Stimulated activated CD4-positive, alpha-beta T cell treated with anti-CD3 and anti-CD28 coated beads, Interleukin-1b, Interleukin-23, amount 100 ng/mL, for 48 hours (primary cell): ENCODE measurements at places on chromosomes 3 and 15.
A peak's percentile ranks its signal among the peaks of the same experiment; 100 is the strongest.

DNA sequence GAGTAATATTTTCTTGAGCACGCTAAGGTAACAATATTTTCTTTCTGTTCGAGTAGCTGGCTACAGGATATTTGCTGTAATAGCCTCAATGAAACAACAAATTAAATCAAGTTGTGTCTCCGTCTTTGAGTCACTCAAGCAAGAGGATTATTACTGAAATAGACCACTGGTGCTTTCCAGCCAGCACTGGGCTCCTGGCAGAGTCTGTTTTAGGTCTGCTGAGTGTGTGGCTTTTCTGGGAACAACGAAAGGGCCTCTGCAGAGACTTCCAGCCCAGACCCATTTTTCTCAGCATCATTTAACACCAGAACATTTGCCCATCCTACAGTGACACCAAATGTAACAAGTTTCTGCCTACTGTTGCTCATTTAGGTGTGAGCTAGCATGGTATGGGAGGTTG lies 652.9 kb downstream of the MAGI1 start:
- no peak for DNase-seq

DNA sequence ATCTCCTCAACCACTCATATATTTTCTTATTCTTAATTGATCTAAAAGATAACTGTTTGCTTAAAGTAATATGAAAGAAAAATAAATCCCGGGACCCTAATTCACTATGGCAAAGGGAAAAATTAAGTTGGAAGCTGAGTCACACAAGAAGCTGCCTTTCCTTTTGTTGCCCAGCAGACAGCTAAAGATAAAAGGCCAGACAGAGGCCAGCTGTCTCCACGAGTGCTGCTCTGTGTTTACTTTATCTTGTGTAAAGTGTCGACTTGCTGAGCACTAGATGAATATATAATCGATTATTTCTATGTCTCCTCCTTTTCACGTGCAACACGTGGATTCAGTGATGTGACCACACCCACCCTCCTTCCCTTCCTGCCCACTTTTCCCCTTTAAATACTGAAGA lies 52.8 kb upstream of the NSMCE3 start:
- no peak for DNase-seq

GRCh38 chr3:48561045-48561736 lies 2.4 kb downstream of the UCN2 start:
- no peak for DNase-seq

DNA sequence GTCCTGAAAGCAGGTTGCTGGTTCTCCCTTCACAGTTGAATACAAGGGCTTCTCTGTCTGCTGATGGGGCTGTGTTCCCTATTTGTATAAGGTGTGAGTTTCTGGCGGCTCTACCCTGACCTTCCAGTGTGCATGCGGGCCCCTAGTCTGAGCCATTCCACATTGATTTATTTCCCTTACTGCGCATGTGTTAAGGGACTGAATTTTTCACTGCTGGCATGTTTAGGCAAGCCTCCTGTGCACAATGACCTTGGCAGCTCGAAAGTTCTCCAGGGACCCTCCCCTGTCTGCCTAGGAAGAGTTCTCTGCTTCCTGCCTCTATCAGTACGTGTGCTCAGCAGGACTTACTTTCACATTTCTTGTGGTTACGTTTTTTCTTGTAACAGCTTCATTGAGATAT lies 11.4 kb downstream of the TRAK1 start:
- DNase-seq: no peak

DNA sequence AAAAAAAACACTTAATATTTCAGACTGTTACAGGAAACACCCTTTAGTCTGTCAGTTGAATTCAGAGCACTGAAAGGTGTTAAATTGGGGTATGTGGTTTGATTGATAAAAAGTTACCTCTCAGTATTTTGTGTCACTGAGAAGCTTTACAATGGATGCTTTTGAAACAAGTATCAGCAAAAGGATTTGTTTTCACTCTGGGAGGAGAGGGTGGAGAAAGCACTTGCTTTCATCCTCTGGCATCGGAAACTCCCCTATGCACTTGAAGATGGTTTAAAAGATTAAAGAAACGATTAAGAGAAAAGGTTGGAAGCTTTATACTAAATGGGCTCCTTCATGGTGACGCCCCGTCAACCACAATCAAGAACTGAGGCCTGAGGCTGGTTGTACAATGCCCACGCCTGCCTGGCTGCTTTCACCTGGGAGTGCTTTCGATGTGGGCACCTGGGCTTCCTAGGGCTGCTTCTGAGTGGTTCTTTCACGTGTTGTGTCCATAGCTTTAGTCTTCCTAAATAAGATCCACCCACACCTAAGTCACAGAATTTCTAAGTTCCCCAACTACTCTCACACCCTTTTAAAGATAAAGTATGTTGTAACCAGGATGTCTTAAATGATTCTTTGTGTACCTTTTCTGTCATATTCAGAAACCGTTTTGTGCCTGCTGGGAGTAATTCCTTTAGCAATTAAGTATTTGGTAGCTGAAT lies 17.9 kb downstream of the TMEM43 start:
- DNase-seq: peak; percentile 35

GRCh38 chr3:107430996-107431245 lies 53.7 kb downstream of the CCDC54 start:
- DNase-seq: peak; percentile 28

DNA sequence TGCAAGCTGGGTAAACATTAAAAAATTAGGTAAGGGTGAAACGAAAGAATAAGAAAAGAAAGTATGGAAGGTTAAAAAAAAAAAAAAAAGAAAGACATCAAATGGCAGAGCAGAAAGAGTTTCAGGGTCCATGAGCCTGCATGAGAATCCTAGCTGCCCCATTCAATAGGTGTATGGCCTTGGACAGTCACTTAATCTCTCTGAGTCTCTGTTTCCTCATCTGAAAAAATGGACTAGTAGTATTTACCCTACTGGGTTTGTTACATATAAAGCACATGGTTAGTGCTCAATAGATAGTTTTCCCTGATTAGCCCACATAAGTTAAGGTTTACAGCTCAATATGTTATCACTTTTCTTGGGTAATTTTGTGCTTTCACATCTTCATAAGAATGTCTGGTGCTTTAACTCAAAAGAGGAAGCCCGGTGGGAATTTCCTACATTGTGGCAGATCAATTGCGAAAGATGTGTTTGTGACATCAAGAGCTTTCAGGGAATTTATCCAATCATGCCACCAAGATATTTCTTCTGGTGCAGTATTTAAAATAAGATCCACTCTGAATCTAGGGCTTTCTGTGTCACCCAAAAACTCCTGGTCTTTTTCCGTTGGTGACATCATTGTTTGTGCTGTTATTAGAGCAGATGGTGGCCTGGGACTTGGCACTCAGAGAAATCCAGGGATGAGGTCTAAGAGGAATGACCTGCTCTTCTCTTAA lies 57.2 kb upstream of the UBE2E1 start:
- DNase-seq: no peak

GRCh38 chr3:48469046-48469915 lies 22.7 kb downstream of the ATRIP start:
- no peak for DNase-seq

- no peak for DNase-seq
Measured at GRCh38 chr15:27582726-27583410, 516.2 kb downstream of the OCA2 start.

DNA sequence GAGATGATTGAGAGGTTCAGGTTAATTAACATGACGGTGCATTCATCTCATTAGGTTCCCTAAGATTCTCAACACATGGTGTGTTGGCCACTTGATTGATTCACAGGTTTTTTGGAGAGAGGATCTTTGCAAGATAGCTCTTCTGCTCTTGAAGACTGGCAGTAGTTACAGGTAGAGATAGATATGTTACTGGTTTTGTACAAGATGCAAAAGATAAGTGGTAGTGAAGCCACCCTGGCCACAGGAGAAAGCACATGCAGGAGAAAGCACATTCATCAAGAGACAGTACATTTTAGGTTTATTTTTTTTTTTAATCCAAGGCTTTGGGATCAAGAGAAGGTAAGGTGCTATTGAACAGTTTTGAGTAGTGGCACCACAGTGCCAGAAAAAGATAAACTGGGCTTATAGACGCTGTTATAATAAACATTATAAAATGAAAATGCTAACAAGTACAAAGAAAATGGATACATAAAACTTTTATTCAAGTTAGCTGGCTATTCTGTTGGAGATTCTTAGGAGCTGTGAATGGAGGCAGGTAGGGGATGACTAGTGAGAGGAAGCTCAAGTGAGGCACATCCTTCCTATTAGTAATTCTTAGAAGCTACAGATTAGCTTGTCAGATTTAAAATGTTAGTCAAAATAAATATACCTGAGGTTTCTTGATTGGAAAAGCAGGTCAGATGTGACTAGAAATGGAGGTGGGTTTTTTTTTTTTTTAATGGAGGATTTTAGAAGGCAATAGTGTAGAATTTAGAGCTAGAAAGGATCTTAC lies 10.8 kb downstream of the SELENOT start:
- no peak for DNase-seq

DNA sequence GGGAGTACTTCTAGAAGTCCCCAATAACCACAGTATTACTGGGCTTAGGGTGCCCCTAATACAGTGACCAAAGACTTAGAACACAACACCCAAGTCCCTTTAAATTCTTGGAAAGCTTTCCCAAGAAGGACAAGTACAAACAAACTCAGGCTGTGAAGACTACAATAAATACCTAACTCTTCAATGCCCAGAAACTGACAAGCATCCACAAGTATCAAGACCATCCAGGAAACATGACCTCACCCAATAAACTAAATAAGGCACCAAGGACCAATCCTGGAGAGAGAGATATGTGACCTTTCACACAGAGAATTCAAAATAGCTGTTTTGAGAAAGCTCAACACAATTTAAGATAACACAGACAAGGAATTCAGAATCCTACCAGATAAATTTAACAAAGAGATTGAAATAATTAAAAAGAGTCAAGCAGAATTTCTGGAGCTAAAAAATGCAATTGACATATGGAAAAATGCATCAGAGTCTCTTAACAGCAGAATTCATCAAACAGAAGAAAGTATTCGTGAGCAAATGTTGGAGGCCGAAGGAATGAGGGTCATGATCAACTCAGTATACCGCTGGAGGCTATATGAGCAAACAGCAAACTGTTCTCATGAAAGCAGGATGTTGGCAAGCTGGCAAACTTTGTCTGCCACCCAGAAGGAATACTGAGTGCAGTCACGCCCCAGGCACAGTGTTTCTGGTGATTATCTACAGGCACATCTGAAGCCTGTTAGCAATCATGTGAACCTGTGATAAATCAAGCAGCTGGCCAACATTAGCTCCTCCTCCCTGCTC lies 87.0 kb upstream of the NECTIN3 start:
- no peak for DNase-seq

DNA sequence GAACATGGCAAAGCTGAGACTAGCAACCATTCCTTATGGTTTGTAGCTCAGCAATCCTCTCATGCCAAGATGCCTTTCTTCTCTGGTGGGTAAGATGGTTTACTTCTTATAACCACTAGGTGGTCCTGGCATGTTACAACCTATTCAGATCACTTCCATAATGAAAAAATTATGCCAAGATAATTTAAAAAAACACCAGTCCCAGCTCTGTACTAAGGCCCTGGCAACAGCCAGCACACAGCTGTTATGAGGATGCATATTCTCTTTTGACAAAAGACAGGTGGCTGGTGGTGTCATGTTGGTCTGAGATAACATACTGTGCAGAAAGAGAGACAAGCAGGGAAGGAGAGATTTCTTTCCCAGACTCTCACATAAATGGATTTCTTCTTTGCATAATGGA lies 65.7 kb upstream of the FRMD4B start:
- DNase-seq: no peak

DNA sequence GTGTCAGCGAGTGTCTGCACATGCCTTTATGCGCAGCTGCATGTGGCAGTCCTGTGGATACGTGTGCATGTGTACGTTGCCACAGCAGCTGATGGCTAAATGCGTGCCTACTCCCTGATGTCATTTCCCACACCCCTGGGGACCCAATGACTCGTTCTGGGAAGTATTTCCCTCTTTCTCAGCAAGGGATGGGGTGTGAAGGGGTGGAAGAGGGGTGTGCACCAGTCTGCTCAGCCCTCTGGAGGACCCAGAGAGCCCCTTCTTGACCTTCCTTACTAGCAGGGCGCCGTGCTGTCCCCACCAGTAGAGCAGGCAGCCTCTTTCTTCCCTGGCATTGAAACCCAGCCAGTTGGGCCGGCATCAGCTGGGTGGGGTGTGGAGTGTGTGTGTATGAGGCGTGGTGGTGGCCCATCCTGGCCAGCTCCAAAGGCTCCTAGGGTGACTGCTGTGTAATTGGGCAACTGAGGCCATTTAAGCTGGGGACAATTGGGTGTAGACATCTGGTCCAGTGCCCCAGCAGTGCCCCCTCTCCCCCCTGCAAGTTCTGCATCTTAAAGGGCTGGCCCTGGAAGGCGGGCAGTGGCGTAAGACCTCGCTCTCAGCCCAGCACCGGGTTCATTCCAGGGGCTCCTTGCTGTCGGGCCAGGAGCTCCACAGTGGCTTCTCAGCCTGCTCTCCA lies 19.2 kb downstream of the SNX33 start:
- DNase-seq: no peak

DNA sequence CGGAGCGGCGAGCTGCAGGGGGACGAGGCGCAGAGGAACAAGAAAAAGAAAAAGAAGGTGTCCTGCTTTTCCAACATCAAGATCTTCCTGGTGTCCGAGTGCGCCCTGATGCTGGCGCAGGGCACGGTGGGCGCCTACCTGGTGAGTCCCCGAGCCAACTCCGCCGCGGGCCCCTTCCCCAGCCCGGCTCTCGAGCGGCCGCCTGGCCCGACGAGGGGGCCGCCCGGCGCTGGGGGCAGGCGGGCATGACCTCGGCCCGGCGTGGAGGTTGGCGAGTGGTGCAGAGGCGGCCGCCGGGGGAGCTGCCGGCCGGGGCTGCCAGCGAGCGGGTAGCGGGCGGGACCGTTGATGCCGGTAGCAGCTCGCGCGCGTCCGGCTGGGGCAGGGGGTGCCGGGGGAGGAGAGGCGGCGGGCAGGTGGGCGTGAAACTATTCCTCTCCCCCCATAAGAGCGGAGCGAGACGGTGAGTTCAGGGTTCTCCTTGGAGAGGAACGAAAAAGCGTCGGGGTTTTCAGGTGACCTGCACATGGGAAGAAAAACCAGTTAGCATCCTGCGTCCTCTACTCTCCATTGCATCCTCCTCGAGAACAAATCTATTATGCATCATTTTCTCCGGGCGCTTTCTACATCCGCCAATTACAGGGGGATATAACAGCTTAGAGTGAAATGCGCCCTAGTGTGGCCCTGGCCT lies 585 bp downstream of the SLCO3A1 start:
- DNase-seq: peak; percentile 25

DNA sequence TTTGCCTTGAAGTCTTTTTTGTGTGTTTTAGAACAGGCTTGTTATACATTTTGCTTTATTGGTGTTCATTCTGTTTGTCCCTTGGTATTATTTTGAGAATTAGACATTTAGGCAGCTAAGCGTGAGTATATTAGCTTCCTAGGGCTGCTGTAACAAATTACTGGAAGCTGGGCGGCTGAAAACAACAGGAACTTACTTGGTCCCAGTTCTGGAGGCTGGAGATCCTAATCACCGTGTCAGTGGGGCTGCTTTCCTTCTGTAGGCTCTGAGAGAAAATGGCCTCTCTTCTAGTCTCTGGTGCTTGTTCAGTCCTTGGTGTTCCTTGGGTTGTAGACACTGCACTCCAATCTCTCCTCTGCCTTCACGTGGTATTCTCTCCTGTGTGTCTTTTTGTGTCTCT lies 142.3 kb downstream of the KLHL25 start:
- no peak for DNase-seq
